Activated CD4-positive, CD25-positive, alpha-beta regulatory T cell treated with anti-CD3 and anti-CD28 coated beads, Interleukin-2, amount 50 U/mL, for 24 hours (primary cell): ENCODE measurements at places on chromosomes 7 and 10.

- ATAC-seq = no peak
Observed at GRCh38 chr7:122136078-122136477, 8.0 kb downstream of the AASS start.

GRCh38 chr7:7696458-7697119 is 21.8 kb downstream of the RPA3 start:
- ATAC-seq = no peak

- no peak for ATAC-seq
Observed at GRCh38 chr10:59464483-59464882, 102.1 kb upstream of the FAM13C start.

GRCh38 chr10:122774231-122774630 is 71.4 kb downstream of the CUZD1 start:
- no peak for ATAC-seq

- no peak for ATAC-seq
Observed at GRCh38 chr7:66627881-66628360, 760 bp upstream of the KCTD7 start.
